Hematopoietic multipotent progenitor cell treated with erythropoietin and hydrocortisone succinate and interleukin-3 and kit ligand, for 8 days (in vitro differentiated cells): ENCODE measurements at places on chromosomes 3 and 15.

- no peak for DNase-seq
These were observed 24.3 kb upstream of the KPNA1 start for GRCh38 chr3:122538956-122539490.

DNA sequence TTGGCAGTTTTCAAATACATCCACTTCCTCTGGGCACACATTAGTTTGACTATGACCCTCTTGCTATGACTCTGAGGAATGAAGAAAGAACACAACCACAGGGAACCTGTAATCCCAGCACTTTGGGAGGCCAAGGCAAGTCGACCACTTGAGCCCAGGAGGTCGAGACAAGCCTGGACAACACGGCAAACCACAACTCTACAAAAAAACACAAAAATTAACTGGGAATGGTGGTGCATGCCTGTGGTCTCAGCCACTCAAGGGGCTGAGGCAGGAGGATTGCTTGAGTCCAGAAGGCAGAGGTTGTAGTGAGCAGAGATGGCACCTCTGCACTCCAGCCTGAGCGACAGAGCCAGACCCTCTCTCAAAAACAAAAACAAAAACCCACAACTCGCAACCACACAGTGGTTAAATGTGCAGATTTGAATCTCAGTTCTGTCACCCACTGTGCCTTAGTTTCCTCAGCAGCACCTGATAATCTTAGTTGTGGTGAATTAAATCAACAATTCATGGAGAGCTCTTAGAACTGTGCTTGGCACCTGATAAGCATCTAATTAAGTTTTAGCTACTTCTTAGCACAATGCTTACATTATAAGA, 65.7 kb downstream of the MYLK start:
- DNase-seq, result no peak

DNA sequence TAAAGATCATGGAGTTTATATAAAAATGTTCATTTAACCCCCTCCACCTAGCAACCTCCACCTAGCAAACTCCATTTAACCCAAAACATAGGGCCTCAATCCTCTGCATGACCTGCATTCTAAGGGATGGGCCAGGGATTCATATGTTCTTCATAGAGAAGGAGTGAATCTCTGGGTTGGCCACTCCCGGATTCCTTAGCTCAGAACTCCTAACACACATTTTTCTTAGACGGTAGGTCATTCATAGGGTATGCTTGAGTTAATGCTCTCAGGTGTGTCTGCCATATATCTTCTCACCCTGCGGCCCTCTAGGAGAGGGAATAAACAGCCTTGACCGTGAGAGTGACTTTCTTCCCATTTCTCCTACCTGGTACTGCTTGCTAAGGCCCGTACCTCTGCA, 102.0 kb upstream of the IGSF10 start:
- no peak for DNase-seq

- DNase-seq, result no peak
These were observed 13.4 kb downstream of the STT3B start for GRCh38 chr3:31546162-31546561.

DNA sequence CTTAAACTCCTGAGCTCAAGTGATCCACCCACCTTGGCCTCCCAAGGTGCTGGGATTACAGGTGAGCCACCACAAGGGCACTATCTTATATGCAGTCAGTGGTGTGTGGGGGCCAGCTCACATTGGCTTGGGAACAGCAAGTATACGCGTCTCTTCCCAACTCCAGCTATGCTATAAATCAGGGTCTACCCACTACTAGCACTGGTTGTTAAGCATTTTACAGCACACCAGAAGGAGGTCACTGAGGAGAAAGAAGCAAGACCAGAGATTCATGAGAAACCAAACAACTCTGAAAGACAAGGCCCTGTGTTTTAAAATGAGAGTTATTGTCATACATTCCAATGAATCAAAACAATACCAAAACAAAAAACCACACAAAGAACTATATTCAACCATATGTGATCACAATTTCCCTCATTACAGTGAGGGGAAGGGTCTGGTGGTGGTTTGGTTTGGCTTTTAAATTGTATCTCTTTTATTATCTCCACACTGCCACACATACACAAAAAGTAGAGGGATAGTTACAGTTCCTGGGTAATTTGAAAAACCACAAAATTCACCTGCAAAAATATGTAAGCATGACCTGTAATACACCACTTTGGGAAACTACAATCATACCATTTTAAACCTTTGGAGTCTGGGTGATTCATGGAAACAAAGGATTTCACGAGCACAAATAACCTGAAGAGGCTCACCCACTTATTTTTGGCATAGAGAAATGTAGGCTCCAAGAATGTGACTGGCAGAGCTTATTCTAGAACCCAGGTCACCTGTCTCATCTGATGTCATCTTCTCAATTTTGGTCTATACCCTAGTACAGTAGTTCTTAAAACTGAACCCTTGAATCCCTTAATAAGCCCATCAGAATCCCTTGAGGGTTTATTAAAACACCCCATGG, 5.2 kb downstream of the MAGI1 start:
- no peak for DNase-seq

- no peak for DNase-seq
These were observed 401.0 kb downstream of the SI start for GRCh38 chr3:164677317-164677716.

DNA sequence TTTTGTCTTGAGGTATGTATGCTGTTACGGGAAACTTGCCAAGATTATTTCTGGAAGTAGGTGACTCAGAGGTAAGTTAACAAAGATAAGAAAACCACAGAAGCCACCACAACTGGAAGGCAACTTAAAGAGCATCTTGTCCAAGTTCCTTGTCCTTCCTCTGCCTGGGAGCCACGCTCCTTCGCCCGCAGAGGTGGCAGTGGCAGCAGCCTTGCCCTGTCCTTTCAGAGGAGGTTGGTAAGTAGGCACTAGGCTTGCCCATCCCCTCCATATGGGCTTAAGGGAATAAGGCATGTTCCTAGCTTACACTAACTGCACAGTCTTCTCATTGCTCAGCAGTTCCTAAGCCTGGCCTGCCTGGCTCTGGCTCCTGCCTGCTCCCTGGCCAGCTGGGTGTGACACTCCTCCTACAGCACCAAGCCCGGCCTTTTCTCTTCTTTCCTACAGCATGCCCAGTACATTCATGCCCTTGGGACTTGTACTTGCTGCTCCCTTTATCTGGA, 48.0 kb upstream of the RAB6B start:
- DNase-seq, result peak; percentile 84

DNA sequence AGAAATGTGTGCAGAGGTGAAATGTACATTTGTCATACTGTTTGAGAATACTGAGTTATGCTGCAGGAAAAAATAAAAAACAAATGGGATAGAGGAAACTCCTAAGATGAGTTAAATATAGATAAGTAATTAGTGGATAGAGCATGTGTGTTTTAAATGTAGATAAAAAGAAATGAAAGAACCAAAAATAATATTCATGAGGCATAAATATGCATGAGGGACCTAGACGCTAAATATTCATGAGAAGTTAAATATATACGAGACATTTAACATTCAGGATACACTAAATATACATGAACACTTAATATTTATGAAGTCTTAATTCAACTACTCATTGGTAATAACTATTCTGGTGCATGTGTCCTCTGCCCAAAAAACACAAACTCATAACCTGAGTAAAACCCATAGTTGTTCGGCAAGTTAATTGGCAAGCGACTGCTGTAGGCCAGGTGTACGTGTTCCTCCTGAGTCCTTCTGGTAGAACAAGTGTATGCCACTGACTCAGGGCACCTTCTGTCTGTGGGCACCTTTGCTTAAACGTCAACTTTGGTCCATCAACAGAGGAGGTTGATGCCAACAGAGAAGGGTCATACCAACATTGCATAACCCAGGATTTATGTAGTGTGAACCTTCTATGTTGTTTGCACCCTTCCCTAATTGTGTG, 24.5 kb upstream of the DENND6A start:
- no peak for DNase-seq

GRCh38 chr15:89140595-89140994, 52.3 kb downstream of the ABHD2 start:
- DNase-seq, result no peak

DNA sequence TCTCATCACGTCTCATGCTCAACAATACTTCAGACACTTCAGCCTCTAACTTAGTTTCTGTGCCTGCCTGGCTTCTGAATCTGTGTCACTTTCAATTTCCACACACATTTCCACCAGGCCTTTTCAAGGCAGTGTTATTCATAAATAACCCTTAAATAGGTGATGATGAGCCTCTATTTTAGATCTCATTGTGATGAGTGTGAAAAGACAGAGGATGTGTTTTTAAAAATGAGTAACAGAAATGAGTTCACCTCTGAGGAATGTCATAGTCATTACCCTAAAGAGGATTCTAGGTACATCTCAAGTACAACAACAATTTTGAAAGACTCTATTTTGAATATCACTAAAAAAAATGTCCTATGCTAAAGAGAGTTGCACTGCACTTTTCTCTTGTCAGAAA, 64.6 kb downstream of the STAC start:
- DNase-seq, result no peak

GRCh38 chr3:22115581-22115980, 364.6 kb upstream of the ZNF385D start:
- no peak for DNase-seq

- peak; percentile 10 for DNase-seq
These were observed 25.0 kb downstream of the SRGAP3 start for GRCh38 chr3:9224490-9224889.

GRCh38 chr15:39432026-39432425, 148.9 kb upstream of the THBS1 start:
- DNase-seq, result no peak

DNA sequence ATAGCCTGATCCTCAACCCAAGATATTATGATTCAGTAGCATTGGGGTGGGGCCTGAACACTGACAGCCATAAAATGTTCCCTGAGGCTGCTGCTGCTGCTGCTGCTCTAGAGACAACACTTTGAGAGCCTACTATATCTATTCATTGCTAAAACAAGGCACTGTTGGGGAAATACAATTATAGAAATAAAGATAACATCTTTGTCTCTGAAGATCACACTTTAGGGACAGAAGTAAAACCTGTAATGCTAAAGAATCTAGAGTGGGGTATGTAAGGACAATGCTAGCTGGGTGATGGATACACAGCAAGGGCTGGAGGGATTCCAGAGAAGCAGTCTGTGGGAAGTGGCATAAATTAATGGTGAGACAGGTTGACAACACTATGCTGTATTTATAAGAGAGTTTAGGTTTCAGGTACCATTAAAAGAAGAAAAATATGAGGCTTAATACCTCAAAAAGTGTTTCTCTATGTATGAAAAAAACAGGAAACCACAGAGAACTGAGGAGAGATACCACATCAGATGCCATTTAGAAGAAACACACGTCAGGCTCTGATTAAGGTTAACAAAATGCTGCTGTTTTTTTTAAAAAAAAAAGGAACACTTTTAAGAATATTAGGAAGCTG, 115.9 kb downstream of the CBLB start:
- no peak for DNase-seq

GRCh38 chr3:94459167-94459566, 396.3 kb downstream of the NSUN3 start:
- DNase-seq, result no peak

- no peak for DNase-seq
These were observed 12.0 kb upstream of the COL8A1 start for GRCh38 chr3:99626417-99626788.

- no peak for DNase-seq
These were observed 64.4 kb upstream of the ACAN start for GRCh38 chr15:88738796-88739195.

DNA sequence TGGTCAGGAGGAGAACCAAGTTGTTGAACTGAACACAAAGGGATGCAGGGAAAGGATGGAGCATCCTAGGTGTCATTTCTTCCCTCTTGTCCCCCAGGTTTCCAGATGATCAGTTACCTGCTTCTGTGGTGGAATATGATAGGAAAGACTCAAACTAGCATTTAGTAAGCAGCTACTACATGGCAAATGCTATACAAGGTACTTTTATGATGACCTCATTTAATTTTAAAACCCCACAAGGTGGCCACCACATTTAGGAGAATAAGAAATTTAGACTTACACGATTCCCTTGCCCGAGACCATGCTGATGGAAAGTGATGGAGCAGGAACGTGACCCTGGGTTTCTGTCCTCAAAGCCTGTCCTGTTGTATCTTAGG, 40.9 kb downstream of the CCR4 start:
- no peak for DNase-seq

DNA sequence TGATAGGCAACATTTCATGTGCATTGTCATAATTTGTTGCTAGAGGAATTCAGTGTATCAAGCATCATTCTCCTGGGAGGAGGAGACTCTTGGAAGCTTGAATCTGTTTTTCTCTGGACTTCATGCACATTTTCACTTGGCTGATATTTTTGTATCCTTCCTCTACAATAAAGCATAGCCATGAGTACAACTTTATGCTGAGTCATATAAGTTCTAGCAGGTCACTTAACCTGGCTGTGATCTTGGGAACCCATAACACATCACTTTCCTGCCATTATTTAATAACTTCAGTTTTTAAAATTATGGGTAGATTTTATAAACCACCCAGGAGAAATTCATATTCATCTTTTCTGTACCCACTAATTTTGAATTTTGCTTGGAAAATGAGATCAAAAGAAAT, 203.0 kb upstream of the CD96 start:
- no peak for DNase-seq
